Hippocampal formation (tissue), 2 donors: ENCODE measurements at places on chromosomes 16 and 17.

DNA sequence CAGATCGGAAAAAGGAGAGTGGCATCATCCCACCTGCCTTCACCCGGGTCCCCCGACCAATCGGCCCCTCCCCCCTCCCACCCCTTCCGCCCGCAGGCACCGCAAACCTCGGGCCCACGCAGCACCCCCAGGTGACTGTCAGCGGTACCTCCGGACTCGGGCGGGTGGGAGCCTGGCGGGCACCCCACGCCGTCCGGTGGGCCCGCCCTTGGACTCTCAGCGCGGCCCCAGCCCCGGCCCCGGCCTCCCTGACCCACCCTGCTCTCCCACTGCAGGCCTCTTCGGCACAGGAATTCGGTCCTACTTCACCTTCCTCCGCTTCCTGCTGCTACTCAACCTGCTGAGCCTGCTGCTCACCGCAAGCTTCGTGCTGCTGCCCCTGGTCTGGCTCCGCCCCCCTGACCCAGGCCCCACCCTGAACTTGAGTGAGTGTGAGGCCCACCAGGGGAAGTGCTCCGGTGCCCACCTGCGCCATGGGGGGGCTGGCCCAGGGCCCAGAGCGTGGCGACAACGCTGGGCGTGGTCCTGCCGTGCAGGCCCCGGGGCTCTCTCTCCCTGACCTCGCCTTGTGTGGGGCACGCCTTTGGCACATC is 1.6 kb downstream of the TMC8 start:
- DNase-seq: no peak

- DNase-seq: no peak
Observed at GRCh38 chr17:35795007-35795870, at the start of gene MMP28. Gene MMP28 (minus strand): TSS chr17:35795641. CDS start chr17:35795377, 264 bp downstream.

GRCh38 chr17:8941980-8942622 is 23.4 kb downstream of the PIK3R5 start:
- no peak for DNase-seq

DNA sequence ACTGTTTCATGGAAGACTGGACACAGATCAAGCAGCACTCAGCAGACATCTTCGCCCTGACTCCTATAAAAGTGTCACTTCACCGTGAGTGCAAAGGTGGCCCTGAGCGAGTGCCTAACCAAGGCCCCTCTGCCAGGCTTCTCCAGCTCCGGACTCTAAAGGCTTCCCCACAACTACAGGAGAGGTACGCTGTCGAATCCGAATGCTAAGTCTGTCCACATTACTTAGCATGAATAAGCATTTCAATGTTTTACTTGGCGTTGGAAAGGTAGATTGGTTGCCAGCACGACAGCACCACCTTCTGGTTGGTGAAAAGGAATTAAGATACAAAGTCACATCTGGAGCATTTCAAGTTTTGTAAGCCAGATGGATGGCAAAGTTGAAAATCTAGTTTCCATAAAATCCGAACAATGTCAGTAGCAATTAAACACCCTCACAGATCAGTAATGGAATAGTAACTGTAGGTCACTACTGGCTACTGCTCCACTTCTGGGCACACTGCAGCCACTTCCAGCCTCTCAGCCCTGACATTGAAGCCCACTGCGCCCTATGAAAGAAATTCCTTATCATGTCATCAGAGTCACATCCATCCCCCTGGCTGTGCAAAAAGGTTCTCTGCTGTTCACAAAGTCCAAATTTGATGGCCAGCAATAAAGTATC is 100.9 kb downstream of the PARN start:
- DNase-seq: peak; percentile 58

GRCh38 chr17:15119968-15120367 is 145.2 kb downstream of the PMP22 start:
- DNase-seq: no peak

GRCh38 chr17:59047616-59048015 is 59.1 kb downstream of the TRIM37 start:
- DNase-seq: no peak

GRCh38 chr16:83116274-83116892 is 489.6 kb downstream of the CDH13 start:
- no peak for DNase-seq

DNA sequence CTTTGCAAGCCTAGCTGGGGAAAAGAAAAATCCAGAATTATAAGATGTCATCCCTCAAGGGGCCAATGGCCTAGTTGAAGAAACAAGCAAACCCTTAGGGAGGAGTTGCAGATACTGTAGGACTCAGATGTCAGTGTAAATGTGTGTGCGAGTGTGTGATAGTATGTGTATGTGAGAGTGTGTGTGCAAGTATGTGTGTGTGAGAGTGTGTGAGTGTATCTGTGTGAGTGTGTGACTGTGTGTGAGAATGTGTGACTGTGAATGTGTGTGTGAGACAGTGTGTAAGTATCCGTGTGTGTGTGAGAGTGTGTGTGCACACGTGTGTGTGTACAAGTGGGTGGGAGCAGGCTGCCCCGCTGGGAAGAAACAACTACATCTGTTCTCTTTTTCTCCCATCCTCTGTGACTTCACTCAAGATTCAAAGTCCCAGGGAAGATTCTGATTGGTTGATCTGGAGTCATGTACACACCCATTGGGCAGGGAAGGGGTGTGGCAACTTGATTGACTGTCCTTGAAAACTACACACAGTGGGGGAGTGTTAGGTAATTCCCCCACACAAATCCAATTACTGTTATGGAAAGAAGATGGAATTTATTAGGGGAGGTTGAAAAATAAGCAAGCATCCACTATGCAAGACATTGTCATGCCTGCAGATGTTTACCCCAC is 40.7 kb downstream of the IRX3 start:
- DNase-seq: no peak

GRCh38 chr16:12739738-12740137 is 63.9 kb downstream of the CPPED1 start:
- DNase-seq: no peak
